ENCODE measurements at places on chromosomes 5 and 9.

DNA sequence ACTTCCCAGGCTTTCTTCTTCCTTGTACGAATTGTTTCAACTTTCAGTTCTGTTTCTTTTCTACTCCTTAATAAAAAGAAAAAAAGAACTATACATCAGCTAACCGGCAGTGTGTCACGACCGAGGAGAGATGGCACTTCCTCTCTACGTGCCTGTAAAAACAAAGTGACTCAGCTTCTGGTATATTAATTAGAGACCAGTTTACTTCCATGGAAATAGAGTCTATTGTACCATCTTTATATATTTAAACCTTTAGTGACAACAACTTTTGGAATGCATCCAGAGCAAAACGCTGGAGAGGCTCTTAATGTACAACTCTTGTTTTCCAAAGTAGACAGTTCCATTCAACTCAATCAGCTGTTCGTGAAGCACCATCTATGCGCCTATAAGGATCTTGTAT lies 94.5 kb upstream of the LIFR start:
- DNase-seq, result no peak

DNA sequence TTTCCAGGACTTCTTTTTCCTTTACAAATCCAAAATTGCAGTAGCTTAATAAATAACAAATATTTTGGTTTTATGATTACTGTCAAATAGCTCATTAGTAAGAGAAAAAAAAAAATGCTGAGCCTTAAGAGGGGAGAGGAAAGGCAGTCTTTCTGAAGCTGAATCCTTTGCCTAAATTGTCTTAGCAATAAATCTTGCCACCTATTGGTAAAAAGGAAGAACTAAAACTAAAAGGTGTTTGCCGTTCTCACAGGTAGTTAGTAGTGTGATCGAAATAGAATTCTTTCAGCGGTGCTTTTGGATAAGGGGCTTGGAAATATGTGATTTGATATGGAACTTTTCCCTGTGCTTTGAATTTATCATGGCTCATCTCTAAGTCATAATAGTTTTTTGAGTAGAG lies 31.2 kb downstream of the PIK3R1 start:
- no peak for DNase-seq

- no peak for DNase-seq
These were observed 304.6 kb downstream of the PDE4D start for GRCh38 chr5:59588922-59589321.

DNA sequence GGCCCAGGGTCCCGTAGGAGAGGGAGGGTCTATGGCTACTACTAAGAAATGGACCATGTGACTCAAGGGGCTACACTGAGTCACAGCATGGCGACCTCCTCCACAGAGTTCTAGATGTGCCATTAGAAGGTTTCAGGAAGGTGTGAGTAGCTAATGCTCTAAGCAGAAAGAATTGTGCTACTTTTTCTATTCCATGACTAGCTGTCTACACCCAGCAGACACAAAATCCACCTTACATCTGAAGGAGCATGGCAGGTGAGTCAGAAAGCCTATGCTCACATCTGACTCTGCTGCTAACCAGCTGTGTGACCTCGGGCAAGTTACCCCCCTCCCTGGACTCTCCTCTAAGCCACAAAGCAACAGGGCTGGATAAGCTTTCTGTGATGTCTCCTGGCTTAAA lies 14.4 kb upstream of the MEIKIN start:
- DNase-seq, result no peak

DNA sequence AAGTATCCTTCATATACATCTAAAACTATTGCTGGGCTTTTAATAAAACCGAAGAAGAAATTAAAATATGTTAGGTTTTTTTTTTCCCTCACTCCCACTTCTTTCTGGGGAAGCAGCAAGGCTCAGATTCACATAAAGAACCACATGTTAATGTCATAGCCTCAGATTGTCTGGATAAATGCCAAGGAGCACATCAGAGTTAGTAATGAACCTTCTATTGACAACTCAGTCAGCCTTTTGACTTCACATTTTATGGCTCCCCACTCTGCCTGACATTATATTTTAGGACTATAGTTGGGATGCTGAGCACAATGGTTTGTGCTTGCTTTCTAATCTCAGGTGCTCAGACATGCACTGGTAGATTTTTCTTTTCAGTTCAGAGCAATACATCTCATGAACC lies 21.8 kb downstream of the DMAC1 start:
- peak; percentile 94 for DNase-seq

DNA sequence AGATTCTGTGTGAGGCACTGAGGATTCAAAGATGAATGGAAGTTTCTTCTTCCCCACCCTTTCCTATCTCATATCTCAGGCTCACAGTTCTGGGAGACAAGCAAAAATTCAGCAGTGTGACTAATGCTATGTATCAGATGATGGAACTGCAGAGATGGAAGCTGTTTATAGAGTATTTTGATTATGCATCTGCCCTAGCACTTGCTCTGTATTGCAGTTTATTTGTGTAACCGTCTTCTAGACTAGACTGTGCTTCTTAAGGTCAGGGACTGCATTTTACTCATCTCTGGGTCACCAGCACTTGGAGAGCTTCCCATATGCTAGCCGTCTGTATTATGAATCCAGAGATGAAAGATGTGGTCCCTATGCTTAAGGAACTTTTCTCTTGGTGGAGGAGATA lies 12.6 kb downstream of the CAVIN4 start:
- DNase-seq, result no peak

DNA sequence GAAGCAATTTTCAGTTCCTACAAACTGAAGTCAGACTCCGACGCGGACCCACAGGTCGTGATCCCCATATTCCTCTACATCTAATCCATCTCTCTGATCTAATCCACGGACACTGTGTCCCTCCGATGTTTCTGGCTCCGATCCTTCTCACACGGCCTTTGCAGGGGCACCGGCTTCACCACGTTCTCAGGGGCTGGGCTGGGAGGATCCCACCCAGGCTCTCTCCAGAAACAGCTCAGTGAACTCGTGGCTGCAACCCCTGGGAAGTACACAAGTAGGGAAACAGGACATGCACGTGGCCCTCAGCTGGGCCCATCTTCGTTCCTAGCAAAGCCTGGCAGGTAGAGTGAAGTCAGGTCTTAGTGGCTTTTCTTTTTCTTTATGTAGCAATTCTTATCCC lies 49.1 kb upstream of the OLFM1 start:
- no peak for DNase-seq

GRCh38 chr5:177495243-177496060 lies 2.0 kb downstream of the PDLIM7 start:
- no peak for DNase-seq

GRCh38 chr9:95025213-95026147 lies 292.0 kb downstream of the FANCC start:
- peak; percentile 11 for DNase-seq

GRCh38 chr5:16856531-16856930 lies 79.6 kb downstream of the MYO10 start:
- DNase-seq, result no peak

- no peak for DNase-seq
These were observed 285.7 kb downstream of the NR3C1 start for GRCh38 chr5:143117821-143118220.
